Upper lobe of right lung (tissue), 1 donor: ENCODE measurements at places on chromosomes 11 and 22. TPM values are rescaled to one million over a fixed set of nuclear protein-coding genes. Genes with fewer than 3 reads are reported as not detected.

- no peaks in the 10 kb centered on the region for H3K4me1 ChIP-seq
- no peak overlapping the region for H3K4me3 ChIP-seq
- H3K27me3 ChIP-seq = no peaks in the 10 kb centered on the region
- no peaks in the 10 kb centered on the region for H3K36me3 ChIP-seq
These were observed 146.9 kb downstream of the MIAT start for GRCh38 chr22:26804315-26804714.

DNA sequence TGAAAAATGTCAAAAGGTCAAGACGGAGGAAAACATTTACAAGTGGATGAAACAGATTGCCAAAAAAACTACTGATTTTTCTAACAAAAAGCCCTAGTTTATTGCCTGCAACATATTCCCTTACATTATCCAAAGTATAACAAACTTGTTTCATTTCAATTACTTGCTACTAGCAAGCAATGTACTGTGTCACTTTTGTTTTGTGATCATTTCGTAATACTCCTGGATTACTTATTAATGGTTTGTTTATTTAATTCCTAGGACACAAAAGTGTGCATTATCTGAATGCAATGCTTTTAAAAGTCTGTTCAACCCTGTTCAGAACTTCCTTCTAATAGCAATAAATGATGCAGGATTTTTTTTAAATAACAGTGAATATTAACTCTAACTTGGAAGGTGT is 50.9 kb downstream of the CCDC34 start:
- no peaks in the 10 kb centered on the region for H3K4me1 ChIP-seq
- no peak overlapping the region for H3K4me3 ChIP-seq
- no peaks in the 10 kb centered on the region for H3K27me3 ChIP-seq
- DNase-seq = no peak
- no peaks in the 10 kb centered on the region for H3K36me3 ChIP-seq

DNA sequence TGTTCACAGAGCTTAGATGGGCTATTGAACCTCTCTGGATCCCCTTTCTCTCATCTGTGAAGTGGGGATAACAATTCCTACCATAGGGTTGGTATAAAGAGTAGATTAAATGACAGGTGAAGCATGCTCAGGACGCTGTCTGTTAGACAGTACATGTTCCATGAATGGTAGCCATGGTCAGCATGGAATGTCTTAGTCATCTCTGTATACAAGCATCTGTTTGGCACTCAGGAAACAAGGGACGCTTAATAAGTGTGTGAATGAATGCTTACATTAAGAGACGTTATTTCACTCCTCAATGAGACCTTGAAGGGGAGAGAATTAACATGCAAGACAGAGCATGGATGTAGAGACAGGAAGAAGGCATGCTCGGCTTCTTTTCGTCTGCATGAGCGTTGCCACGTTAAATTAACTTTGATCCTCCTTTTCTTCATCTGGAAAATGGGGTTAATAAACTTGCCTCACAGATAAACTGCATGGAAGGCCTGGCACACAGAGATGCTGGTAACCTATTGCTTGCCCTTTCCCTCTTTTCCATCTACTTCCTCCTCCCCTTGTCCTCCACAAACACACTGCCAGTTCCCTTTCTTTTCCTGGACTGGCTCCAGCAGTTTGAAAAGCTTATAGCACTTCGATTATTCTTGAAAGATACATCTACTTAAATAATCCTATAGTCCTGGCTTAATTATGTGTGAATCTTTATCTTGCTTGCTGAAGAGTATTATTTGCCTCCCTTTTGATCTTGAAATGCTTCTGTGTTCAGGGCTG is 267.2 kb upstream of the MTNR1B start:
- DNase-seq = no peak
- H3K36me3 ChIP-seq = no peaks in the 10 kb centered on the region
- H3K4me3 ChIP-seq = no peak overlapping the region
- no peak overlapping the region for H3K27ac ChIP-seq
- H3K27me3 ChIP-seq = no peaks in the 10 kb centered on the region

DNA sequence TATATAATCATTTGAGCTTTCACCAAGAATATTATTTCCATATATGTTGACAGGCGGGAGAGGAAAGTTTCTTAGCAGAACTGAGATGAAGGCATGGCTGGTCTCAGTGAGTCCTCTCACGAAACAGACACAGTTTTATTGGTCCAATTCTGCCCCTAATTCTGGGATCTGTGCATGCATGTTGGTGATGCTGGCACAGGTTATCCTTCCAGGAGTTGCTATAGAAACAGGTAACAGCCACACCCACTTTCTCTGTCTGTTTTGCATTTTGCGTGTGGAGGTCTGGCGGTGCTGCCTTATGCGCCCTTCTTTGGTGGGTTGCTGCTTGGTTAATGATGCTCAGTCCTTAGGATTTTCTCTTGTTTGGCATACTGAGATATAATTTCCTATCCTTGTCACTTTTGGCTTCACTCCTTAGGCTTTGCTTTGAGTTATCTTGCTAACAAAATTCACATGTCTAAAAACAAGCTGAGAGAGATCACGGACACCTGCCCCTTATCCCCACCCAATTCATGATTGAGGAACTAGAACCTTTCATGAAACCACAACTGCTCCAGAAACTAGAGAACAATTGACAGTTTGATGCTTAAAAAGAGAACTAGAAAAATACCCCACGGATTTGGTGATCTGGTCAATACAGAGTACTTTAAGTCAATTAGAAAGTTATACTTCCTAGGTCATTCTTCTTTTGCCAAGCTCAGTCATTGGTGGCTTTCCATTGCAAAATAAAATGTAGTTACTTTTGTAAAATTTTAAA is 189.3 kb downstream of the FAT3 start:
- peak overlapping the region; percentile 34 for H3K27ac ChIP-seq
- H3K36me3 ChIP-seq = no peaks in the 10 kb centered on the region
- H3K27me3 ChIP-seq = no peaks in the 10 kb centered on the region
- H3K4me3 ChIP-seq = no peak overlapping the region

GRCh38 chr11:66081505-66081904 is 11.4 kb downstream of the PACS1 start:
- H3K36me3 ChIP-seq = no peaks in the 10 kb centered on the region
- no peak for DNase-seq
- no peaks in the 10 kb centered on the region for H3K27me3 ChIP-seq
- H3K4me3 ChIP-seq = no peak overlapping the region

MYO18B gene
- total RNA-seq = 0.14 TPM
